ENCODE measurements at places on chromosomes 13 and 19.

DNA sequence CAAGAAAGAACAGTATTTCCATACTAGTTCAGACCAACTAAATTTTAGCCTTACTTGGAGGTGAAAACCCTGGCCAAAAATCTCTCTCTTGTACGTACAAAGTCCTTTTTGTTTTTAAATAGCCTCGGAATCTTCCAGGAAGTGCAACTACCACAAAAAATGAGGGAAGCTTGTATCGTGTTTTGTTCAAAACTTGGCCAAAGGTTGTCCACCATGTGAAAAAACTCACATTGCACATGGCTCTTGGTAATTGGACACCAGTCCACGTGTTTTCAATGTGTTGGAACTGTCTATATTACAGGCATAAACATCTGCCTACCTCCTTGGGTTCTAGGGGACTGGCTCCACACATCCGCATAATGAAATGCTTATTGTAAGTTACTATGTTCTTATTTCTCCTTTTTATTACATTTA lies 15.2 kb upstream of the STRN4 start:
- no peak for DNase-seq

DNA sequence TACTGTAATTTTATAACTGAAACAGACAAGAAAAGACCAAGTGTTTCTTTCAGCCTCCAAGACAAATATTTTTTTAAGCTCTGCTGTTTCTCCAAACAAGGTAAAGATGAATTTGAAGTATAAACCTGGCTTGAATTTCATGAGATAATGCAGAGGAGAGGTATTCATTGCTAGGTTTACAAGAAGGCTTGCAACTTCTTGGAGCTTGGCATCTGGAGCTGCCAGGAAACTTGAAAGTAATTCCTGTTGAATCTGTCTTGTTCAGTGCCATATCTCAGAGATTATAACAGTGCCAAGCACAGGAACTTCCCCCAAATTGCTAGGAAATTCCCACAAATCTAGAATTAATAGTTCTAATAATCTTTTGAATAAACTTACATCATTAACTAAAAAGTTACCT lies 70.9 kb downstream of the CDK8 start:
- DNase-seq = no peak

- DNase-seq = peak; percentile 93
These were observed 8.6 kb downstream of the C19orf25 start for GRCh38 chr19:1470305-1471009.

DNA sequence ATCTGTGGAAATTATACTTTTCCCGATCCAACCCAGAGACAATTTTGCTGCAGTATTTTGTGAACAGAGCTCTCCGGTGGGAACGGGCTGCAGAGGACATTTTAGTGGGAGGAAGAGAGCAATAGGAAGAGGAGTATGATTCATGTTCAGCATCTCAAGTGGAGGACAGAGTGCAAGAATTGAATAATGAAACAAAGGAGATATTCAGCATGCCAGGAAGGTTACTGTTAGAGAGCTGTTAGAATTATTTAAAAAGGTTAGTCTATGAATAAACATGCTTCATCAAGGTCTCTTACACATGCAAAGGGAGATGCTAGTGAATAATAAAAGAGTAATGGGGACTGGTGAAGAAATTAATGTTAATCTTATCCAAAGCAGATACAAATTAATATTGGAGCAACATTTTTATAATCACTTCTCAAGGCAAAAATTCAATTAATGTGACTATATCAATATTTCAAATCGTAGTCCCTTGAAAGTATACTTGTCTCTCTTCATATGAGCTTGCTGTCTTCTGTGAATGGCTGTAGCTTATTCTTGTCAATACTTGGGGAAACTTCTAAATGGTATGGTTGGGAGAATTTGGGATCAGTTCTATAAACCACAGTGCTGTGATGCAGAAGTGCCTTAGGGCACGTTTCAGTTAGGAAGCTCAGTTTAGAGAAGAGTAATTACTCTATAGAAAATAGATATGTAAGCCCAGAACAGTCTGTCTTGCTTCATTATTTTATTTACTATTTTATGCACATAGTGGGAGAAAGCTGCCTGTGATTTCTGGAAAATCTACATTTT lies 1165.8 kb downstream of the OLFM4 start:
- no peak for DNase-seq

DNA sequence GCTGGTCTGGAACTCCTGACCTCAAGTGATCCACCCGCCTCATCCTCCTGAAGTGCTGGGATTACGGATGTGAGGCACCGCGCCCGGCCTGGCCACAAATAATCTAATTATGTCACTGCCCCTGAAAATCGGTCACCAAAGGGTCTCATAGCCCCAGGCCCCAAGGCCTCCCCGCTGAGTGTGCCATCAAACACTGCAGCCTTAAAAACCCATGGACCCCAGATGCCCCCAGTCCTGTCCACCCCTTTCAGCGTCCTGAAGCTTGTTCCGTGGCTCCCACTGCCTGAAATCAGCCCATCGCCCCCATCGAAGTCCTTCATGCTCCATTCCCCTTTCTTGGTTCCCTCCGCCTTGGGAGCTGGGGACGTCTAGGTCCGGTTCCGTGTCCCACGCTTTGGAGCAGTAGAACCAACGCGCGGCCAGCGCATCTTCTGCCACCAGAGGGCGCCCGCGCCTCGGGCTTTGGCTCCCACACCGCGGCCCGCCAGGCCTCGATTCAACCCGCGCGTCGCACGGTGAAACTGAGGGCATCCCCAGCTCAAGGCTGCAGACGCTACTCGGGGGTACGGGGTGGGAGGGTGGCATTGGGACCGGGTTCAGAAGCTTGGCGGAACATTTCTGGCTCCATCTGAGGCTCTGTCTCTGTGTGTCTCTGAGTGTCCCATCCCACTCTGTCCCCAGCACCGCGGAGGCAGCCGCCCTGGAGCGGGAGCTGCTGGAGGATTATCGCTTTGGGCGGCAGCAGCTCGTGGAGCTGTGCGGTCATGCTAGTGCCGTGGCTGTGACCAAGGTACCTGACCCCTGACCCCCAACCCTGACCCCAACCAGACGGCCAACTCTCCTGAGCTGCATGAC lies 3.5 kb downstream of the YJEFN3 start:
- peak; percentile 80 for DNase-seq

DNA sequence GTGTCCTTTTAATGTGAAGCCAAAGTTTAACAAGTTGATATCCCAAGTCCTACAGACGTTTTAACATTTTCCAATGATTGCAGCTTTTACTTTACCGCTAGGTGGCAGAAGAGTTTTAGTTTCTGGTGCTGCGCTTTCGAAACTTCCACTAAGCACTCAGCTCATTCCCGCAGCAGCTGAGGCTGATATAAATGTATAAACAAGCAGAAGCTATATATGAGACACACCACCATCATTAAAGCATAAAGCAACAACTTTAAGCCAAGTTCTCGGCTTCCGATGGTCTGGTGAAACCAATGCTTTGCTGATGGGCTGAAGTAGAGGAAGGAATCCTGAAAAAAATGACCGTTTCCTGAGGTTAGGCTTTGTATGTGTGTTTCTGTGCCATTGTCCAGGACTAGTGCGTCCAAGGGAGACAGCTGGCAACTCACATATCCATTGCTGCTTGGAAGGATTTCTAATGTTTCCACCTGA lies 753.9 kb downstream of the OLFM4 start:
- DNase-seq = peak; percentile 30

GRCh38 chr13:52862358-52863206 lies 14.1 kb upstream of the PCDH8 start:
- no peak for DNase-seq

DNA sequence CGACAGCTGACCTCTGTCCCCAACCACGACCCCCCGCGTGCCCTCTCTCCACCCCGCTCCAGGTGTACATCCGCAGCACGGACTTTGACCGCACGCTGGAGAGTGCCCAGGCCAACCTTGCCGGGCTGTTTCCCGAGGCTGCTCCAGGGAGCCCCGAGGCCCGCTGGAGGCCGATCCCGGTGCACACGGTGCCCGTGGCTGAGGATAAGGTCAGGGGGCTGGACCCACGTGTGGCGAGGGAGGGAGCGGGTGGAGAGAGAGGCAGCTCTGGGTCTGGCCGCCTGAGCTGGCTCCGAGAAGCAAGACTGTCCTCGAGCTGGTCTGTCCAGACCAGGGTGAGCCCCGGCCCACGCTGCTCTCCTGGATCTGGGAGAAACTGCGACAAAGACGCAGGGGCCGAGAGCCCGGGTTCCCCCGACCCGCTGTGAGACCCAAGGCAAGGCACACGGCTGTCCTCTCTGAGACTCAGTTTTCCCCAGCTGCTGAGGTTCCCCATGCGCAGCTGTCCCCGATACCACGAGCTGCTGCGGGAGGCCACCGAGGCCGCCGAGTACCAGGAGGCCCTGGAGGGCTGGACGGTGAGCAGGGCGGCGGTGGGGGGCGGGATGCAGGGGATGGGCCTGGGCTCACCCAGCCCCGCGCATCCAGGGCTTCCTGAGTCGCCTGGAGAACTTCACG lies 1.5 kb downstream of the ACP4 start:
- DNase-seq = no peak

- no peak for DNase-seq
These were observed 5.8 kb upstream of the TPM4 start for GRCh38 chr19:16070366-16070990.

GRCh38 chr13:77874406-77874805 lies 44.2 kb downstream of the EDNRB start:
- no peak for DNase-seq

DNA sequence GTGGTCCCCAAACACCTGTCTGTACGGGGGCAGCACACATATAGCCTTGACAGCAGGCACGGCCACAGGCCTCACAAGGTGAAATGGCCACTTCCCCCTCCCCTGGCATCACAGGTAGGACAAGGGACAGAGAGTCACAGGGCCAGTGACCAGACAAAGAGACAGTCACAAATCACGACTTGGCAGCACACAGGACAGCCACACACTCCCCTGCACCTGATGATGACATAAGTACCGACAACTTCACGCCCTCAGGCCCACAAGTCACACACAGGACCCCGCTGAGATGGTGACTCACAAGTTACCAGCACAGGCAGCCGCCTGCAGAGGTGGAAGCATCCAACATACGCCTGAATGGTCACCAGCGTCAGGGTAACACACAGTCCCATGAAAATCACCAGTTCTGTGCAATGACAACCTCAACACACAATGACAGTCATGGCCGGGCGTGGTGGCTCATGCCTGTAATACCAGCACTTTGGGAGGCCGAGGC lies 16.5 kb downstream of the TYK2 start:
- DNase-seq = no peak

DNA sequence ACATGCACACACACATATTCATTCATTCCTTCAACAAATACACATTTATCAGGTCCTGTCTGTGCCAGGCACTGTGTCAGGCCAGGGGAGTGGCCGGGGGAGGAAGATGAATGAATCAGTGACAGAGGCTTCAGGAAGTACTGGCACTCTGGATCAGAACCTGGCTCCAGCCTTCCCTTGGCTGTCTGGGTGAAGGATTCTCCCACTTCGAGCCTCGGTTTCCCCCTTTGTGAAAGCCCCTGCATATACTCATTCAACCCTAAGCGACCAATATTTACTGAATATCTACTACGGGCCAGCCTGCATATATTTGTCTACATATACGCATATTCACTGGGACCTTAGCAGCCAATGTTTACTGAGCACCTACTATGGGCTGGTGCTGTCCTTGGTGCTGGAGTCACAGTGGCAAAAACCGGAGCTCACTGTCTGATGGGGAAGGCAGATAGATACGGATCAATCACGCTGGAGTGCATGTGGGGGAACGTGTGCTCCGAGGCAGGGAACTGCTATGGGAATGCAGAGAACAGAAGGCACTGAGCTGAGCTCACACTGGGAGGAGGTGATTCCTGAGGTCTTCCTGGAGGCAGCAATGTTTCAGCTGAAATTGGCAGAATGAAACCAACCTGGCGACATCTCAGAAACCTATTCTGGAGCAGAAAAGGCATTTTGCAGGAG lies 636 bp upstream of the ZNF579 start:
- DNase-seq = no peak

DNA sequence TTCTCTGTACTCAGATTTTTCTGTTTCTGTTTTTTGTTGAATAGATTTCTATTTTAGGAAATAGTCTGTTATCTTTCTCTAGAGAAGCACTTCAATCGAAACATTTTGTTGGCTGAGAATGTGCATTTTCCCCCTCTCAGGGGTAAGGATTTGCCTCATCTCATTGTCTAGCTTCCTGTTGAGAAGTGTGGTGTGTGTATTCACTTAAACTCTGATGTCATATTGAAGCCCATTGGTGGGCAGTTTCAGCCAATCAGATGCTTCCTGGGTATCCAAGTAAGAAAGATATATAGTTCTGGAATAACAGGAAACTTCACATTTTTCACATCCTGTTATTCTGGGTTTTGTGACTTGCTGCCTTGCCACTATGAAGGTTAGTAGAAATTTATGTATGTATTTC lies 87.6 kb downstream of the ARHGEF7 start:
- no peak for DNase-seq

DNA sequence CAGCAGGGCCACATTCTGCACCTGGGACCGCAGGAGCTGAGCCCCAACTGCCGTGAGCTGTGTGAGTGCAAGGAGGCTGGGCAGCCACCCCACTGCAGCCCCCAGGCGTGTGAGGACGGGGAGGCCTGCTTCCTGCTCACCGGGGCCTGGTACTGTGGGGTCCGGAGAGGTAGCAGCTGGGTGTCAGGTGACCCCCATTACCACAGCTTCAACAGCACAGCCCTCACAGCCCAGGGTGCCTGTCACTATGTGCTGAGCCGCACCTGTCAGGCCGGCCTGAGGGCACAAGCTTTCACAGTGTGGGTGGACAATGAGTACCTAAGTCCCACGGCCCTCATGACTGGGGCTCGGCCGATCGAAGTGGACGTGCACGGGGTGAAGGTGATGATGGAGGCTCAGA lies 35.8 kb upstream of the FXYD3 start:
- DNase-seq = no peak

- no peak for DNase-seq
These were observed 3.0 kb downstream of the RPL13A start for GRCh38 chr19:49490287-49491029.

GRCh38 chr13:86098511-86098910 lies 299.3 kb upstream of the SLITRK6 start:
- DNase-seq = no peak

GRCh38 chr19:47776568-47776967 lies 1.9 kb upstream of the SELENOW start:
- no peak for DNase-seq

- DNase-seq = no peak
These were observed 26.4 kb downstream of the CLEC4M start for GRCh38 chr19:7789447-7789846.

DNA sequence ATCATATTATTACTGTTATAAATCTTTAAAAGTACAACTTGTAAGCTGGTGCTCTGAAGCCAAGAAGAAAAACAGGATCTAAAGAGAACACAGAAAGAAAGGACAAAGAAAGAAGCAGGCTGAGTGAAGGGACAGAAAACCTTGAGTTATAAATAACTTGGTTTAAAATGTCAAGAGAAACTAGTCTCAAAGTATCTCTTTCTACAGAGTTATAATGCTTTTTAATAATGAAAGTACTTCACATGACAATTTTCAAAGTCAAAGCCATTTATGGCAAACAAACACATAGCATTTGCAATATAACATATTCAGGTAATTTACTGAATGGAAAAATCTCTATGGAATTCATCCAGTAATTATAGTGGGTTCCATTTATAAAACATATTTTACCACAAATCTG lies 33.4 kb downstream of the CAB39L start:
- no peak for DNase-seq

- no peak for DNase-seq
These were observed 36.6 kb upstream of the MEDAG start for GRCh38 chr13:30869491-30869890.

- DNase-seq = no peak
These were observed 22.7 kb upstream of the MAB21L1 start for GRCh38 chr13:35499196-35499662.
